ENCODE measurements at places on chromosomes 2 and 18.

- no peak for DNase-seq
Measured at GRCh38 chr2:233386382-233387041, 32.2 kb downstream of the DGKD start.

- no peak for DNase-seq
Measured at GRCh38 chr18:60322591-60322990, 50.0 kb downstream of the MC4R start.

DNA sequence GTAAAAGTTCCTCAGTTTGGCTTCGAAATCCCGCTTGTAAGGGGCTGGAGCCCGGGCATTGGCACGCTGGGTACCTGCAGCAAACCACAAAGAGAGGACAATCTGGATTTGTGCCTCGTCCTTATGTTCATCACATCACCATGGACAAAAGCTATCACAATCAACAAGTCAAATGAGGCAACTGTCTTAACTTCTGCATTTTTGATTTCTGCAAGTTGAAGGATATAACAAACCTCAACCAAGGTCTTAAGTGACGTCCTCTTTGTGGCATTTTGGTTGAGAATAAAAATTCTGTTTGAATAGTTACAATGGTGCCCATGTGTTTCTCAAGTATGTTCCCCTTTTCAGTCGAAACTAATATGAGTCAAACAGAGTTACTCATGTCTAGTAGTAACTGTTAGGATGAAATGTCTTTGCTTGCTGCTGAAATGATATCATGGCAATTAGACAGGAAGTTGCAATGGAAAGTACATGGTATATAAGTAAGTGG, 70.8 kb upstream of the STK17B start:
- DNase-seq, result no peak

DNA sequence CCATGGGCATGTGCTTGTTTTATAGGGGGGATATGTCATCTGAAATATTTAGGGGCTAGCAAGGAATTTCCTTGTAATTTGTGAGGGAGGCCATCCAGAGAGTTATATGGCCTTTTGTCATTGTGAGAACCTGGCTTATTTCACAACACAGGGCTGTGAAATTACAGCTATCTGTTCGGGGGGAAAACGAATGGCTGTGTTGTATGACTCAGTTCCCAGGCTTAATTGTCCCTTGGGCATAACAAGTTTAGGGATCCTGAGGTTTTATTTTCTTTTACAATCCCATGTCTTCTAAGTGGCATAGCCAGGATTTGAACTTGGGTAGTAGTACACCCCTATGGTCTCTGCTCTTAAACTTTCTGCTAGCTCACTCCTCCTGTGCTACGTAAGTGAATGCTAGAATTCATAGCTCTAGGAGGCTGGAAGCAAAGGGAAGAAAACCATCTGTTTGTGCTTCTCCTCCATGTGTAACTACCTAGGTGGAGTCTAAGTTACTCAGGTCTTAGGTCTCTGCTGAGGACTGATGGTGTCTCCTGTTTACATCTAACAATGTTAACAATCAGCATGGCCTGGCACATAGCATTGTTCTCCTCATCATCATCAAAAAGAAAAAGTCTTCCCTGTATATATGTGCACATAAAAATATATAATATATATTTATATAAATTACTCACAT, 53.8 kb downstream of the SKA1 start:
- no peak for DNase-seq

DNA sequence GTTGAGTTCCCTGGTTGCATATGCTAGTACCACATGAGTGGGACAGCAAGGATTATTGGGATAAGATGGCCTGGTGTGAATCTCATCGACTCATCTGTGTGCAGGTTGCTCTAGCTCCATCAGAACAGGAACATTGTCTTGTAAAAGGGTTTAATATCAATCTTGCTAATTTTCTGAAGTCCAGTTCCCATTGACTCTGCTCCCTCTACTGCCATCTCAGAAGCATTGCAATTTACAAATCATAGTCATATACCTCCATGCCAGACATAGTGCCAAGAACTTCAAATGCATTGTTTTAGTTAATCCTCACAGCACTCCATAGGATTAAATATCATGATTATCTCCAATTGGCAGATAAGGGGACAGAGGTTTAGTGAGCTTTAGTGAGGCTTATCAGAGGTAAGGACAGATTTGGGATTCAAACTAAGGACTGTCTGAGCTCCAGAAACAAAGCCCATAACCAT, 4.8 kb upstream of the STAT4 start:
- no peak for DNase-seq

DNA sequence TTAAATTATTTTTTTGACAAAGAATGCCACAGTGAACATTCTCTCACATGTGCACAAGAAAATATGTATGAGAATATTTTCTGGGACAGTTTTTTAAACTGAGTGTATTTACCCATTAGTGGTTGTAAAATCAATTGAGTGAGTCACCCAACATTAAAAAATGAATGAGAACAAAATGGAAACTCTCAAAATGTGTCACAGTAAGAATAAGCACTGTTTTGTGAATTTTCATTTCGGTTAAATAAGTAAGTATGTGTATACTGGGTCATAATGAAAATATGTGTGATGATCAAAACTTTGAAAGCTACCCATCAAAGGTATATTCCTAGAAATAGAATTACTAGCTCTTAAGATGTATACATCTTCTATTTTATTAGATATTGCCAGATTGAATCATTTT, 11.6 kb downstream of the BABAM2 start:
- no peak for DNase-seq

DNA sequence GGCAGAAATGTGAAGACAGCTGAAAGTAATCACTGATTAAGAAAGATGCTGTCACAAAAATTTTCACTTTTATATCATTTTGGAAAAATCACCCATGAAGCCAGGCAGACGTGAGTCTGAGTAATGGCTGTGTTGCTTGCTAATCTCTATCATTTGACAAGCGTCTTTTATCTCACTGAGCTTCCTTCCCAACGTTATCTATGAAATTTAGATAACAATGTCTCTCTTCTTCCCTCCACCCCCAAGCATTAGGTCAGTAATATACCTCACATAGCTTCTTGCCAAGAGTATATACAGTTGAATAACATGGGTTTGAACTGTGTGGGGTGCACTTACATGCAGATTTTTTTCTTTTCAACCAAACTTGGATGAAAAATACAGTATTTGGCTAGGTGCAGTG, 388.6 kb upstream of the NRXN1 start:
- DNase-seq, result no peak

DNA sequence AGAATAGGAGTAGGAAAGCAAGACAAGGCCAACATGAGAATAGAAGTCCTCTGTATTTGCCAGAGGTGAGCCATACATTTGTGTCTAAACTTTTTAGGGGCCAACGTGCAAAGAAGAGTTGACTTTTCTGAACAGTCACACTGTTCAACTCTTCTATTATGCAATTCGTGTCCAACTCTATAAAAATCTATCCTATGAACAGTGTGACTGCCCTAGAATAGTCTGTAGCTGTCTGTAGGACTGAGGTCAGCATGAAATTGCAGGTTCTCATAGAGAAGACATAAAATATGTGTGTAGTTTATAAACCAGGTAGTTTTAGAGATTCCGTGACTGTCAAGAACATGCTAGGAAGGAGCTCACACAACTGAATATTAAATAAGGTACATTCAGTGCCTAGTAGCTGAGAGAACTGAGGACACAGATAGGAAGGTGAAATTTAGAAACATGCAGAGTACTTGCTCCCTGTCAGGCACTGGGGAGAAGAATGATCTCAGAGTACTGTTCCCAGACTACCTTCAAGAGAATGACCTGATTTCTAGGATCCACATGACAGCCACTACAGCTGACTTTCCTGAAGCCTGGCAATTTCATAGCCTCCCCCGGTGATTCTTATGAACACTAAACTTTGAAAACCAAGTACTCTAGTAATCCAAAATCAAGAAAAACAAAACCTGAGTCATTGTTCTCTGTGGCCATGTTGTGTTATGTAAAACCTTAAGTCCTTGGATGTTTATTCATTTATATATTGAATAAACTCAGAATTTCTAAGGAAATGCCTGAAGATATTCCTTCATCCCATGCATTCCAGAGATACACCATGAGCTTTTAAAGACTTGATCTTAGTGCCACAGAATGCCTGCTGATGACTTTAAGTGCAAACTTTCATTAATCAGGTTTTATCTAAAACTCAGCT, 201.5 kb upstream of the BOD1L2 start:
- DNase-seq, result no peak

DNA sequence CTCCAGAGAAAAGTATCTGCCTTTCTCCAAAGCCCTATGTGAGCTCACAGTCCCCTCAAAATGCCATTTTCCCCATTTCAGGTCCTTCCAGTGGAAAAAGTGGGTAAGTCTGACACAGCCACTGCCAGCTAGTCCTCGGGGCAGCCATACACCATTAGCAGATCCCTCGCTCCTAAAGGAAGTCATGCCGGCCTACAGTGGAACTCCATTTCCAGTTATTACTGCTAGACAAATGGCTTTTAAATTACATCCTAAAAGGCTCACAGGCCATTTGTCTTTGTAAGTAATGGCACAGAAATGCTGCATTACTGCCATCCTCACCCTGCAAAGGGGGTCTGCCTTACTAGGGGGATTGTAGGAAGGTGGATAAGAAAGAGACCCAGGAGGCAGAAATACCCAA, 259.4 kb upstream of the SIX2 start:
- no peak for DNase-seq

DNA sequence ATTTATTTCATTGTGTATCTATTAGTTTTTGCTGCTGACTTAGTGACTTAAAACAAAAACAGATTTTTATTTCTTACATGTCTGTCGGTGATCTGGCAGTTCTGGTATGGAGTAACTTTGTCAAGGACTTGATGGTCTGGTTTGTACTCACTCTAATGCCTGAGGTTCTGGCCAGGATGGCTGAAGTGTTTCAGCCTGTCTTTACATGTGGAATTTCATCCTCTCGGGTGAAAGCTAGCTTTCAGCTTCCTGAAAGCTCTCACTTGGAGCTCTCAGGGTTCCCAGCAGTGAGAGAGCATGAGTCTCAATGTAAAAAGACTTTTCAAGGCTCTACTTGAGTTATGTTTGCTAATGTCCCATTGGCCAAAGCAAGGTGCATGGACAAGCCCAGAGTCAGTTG, 216.4 kb downstream of the NR4A2 start:
- DNase-seq, result no peak

GRCh38 chr18:40371673-40372072, 1583.4 kb upstream of the PIK3C3 start:
- DNase-seq, result no peak

DNA sequence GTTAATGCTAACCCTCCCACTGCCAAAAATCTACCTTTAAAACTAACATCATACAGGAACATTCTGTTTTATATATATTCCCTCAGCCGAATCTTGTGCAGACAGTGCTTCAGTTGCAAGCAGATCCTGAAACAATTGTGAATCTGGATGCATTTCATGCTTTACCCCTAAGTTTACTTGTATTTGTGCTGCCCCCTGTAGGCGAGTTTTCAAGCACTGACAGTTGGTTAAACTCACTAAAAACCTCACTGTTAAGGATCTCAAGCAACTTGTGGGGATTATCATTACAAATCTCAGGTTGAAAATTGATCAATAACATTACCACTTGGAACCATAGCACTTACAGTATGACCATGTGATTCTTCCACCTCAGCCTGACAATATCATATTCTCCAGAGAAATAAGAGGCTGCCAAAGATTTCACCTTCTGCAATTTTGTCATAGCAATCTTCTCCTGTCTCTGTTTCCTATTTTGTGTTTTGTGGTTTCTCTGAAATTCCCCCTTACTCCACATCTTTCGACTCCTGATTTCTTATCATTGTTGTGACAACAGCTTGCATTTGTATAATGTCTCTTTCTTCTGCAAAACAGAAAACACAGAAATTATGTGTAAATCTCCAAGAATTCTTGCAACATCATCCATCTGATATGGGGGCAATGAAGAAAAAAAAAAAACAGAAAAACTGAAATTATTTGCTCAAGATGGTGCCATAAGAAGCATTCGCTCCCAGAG, 354.6 kb upstream of the SETBP1 start:
- DNase-seq, result no peak

- DNase-seq, result no peak
Measured at GRCh38 chr18:48794251-48794970, 156.4 kb downstream of the SMAD7 start.

- DNase-seq, result no peak
Measured at GRCh38 chr2:110829413-110830146, 97.2 kb downstream of the ACOXL start.

DNA sequence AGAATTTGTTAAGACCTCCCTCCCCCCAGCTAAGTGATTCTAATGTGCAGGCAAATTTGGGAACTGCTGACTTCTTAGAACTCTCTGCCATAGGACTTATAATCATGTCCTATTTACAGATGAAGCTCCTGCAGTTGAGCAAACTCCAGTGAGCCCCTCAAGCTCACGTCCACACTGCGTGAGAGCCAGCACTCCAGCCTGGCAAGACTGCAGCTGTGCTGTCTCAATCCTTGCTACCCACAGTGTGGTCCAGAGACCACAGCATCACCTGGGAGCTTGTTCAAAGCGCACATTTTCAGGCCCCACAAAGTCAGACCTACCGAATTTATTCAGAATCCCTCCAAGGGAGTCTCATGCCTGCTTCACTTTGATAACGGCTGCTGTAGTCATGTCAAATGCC, 243.2 kb upstream of the RAB12 start:
- DNase-seq, result no peak

GRCh38 chr18:78505851-78506461, 473.7 kb upstream of the SALL3 start:
- DNase-seq, result no peak

DNA sequence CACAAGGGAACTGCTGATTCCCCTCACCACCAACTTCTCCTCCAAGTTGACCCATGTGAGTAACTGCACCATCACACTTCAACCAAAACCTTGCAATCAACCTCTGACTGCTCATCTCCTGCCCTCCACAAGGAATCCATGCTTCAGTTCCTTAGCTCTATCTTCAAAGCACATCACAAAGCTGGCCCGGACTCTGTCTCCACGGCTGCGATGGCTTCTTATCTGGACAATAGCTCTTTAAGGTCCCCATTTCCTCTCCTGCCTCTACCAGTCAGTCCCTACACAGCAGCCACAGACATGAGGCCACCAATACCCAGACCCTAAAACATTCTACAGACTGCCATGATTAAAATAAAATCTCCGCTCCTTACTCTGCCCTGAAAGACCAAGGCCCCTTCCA, 25.7 kb downstream of the MBOAT2 start:
- no peak for DNase-seq

- DNase-seq, result no peak
Measured at GRCh38 chr2:187055463-187055862, 206.5 kb upstream of the ZSWIM2 start.

All from activated T-helper 1 cell treated with Interleukin-2 at 50 U/mL for 16 hours (primary cell).